Aorta (tissue), 5 donors: ENCODE measurements at places on chromosomes 16 and 17. TPM values are rescaled to one million over a fixed set of nuclear protein-coding genes. Genes with fewer than 3 reads are reported as not detected.
A peak's percentile ranks its signal among the peaks of the same experiment; 100 is the strongest.

GRCh38 chr16:77711775-77712174 is 10.5 kb upstream of the NUDT7 start:
- DNase-seq = no peak

DNA sequence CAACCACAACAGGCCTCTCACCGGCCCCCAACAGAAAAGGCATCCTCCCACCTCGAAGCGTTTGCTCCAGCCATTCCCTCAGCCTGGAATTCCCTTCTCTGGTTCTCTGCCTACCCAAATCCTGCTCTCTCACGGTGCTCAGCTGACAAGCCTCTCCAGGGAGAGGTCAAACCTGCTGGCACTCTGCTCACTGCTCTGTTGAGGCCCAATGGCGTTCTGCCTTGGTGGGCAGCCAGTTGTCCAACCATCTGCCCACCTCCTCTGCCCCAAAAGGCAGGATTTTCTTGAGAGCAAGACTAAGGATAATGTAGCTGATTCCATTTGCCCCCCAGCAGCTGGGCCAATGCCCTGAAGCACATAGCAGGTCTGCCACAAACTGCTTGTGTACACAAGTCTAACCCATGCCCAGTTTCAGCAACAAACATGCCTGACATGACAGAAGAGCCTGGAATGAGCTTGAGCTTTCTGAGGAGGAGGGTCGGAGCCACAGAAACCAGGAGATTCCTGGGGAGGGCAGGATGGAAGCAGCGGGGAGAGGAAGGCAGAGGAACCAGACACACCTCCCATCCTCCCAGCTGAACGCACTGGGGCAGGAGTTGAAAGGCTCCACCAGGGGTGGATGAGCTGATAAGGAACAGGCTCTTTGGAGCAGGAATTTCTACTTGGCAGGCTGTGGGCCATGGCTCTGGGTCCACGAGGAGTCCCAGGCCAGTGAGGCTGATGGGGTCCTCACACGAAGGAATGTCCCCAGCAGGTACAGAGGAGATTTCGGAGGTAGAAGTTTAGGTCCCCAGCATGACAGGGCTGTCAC is 23.9 kb downstream of the ARHGAP27 start:
- no peak for DNase-seq

SKAP1 gene
- total RNA-seq = 0.84 TPM

- DNase-seq = peak; percentile 56
Observed at GRCh38 chr17:17361867-17362539, 58.8 kb downstream of the NT5M start.

GRCh38 chr17:80262291-80262690 is 1.6 kb downstream of the RNF213 start:
- DNase-seq = no peak

SHISA6 gene
- total RNA-seq = 0.13 TPM

DNA sequence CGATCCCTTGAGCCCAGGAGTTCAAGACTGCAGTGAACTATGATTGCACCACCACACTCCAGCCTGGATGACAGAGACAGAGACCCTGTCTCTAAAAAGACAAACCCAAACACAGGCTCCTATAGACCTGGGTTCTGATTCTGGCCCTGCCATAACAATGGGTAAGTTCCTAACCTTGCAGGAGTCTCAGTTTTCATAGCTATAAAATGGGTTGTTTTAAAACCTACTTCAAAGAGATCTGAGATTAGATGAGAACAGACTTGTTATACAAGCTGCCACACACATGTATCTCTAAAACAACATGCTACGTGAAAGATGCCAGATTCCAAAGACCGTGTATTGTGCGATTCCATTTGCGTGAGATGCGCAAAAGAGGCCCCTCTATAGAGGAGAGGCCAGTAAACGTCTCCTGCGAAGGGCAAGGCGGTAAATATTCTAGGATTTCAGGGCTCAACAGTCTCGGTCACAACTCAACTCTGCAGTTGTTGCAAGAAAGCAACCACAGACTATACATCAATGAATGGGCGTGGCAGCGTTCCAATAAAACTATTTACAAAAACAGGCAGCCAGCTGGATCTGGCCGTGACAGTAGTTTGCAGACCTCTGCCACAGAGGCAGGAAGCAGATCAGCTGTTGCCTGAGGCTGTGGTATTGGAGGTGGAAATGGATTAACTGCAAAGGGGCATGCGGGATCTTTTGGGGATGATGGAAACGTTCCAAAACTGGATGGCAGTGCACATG is 5.9 kb downstream of the CORO7 start:
- no peak for DNase-seq

LAT gene
- 17.8 TPM for total RNA-seq

TEDC2 gene
- total RNA-seq = 0.62 TPM

- DNase-seq = no peak
Observed at GRCh38 chr16:52597772-52598483, 51.0 kb upstream of the TOX3 start.

- DNase-seq = no peak
Observed at GRCh38 chr16:8656376-8656775, 18.0 kb upstream of the ABAT start.

GRCh38 chr17:49975531-49975930 is 6.5 kb downstream of the DLX4 start:
- DNase-seq = no peak

DNA sequence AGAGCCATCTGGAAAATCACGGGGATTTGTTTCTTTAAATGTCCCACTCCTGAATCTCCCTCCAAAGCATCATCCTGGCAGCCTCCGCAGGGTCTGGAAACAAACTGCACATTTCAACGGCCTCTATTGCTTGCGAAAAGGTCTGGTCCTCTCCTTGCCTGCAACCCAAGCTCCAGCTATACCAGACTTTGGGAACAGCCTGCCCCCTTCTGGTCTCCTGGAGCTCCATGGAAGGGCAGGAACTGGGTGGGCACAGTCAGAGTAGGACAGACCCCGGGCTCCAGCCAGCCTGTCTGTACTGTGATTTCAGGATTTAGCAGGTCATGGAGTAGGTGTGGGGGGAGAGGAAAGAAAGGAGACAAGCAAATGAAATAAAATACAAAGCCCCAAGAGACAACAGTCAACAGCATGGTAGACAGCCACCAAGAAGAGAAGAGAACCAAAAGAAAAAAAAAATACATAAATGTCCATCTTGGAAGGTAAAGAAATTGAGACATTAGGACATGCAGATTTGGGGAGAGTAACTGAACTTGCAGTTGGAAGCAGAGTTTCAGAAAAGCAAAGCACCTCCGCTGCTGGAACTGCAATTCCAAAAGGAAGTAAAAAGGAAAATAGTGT is 2.7 kb downstream of the XYLT1 start:
- peak; percentile 84 for DNase-seq

PERCC1 gene
- not detected for total RNA-seq

- no peak for DNase-seq
Observed at GRCh38 chr17:37671824-37672547, 28.7 kb upstream of the DDX52 start.

GRCh38 chr17:37292429-37293139 is 83.2 kb upstream of the C17orf78 start:
- no peak for DNase-seq

GRCh38 chr16:69179328-69180010 is 7.5 kb upstream of the SNTB2 start:
- no peak for DNase-seq

DNA sequence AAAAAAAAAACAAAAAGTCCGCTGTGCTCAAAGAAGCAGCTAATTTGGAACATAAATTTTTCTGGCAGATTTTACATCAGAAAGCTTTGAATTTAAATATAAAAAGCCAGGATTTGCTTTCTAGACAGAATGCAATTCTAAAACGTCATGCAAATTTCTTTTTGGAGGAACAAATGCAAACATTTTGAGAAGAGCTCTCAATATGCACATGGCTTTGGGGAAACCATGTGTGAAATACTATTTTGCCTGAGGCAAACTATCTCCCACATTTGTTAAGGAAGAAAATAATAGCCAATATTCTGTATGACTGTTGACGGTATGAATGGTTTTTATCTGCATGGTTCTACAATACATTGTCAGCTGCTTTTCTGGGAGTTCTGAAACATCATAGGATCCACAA is 320.0 kb upstream of the PSMD7 start:
- DNase-seq = no peak

CA4 gene
- total RNA-seq = 6.5 TPM

C17orf78 gene
- not detected for total RNA-seq

SMIM36 gene
- not detected for total RNA-seq

- DNase-seq = no peak
Observed at GRCh38 chr17:65191811-65192740, 54.9 kb downstream of the RGS9 start.

FZD2 gene
- 7.4 TPM for total RNA-seq

DNA sequence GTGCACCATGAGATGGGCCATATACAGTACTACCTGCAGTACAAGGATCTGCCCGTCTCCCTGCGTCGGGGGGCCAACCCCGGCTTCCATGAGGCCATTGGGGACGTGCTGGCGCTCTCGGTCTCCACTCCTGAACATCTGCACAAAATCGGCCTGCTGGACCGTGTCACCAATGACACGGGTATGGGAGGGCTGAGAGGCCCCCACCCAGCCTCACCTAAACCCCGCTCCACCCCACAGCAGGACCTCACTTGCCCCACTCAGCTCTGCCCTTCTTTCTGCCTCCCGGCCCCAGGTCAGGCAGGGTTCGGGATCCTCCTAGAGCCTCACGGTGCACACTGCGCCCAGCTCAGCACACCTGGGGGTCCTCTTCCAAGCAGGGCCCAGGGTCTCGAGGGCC is 5.6 kb downstream of the ACE start:
- DNase-seq = peak; percentile 55

DNA sequence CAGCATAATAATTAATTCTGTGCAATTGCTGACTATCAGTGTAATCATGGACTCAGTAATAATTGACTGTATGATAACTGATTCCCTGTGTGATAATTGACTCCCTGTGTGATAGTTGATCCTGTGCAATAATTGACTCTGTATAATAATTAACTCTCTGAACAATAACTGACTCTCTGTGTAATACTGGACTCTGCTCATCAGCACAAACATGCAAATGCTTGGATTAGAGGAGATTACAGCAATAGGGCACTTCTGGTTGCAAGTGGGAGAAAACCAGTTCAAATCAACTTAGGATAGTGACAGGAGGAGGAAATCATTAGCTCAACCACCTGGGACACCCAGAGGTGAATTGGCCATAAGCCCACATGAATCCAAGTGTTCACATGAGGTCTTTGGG is 582.1 kb downstream of the RBFOX1 start:
- DNase-seq = no peak

DNA sequence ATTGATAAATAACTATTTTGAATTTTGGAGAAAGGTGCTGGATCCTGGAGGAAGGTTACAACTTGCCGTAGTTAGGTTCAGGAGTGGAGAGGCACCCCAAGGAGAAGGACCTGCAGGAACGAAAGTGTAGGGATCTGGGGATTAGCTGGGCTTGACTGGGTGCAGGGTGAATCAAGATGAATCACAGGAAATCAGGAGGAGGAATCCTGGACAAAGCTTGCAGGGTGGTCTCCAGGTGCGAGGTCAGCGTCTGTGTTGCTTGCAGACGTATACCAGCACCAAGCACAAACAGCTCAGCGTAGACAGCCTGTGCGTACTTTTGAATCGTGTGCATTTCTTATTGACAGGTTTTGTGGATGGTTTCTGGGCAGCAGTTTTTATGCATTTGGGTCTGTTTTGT is 144.3 kb downstream of the MSI2 start:
- DNase-seq = no peak

- DNase-seq = peak; percentile 51
Observed at GRCh38 chr16:13036600-13036999, 135.2 kb downstream of the SHISA9 start.

DNA sequence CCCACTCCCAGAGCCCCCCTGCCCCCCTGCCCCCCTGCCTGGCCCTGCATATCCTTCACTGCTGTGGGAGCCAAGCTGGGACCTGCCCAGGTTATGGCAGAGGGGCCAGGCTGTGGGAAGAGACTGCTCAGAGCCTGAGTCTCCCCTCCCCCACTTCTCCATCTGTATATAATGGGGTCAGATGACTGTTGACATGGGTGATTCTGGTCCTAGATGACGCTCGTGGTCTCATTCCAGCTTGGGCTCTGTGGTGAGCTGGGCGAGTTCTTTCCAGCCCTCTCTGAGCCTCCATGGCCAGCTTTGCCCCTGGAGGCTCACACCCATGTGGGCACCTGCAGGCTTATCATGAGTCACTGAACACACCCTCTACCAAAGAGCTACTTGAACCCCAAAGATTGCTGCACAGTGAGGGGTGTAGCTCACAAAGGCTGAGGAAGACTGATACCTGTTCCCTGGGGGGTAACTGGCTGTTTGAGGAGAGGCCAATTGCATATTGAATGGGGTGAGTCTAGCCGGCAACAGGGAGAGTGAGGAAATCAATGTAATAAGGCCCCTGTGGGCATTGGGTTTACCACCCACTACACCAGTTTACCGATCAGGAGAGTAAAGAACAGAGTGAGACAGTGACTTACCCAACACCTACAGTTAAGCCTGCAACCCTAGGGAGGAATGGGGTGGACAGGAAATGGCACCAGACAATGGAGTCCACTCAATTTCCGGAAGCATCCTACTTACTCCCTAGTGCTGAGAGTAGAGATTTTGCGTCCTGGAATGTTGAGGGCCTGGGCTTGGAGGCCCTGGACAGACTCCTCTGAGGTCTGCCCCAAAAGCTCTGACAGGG is 4.2 kb upstream of the SREBF1 start:
- DNase-seq = no peak

NTN3 gene
- 0.42 TPM for total RNA-seq

DNA sequence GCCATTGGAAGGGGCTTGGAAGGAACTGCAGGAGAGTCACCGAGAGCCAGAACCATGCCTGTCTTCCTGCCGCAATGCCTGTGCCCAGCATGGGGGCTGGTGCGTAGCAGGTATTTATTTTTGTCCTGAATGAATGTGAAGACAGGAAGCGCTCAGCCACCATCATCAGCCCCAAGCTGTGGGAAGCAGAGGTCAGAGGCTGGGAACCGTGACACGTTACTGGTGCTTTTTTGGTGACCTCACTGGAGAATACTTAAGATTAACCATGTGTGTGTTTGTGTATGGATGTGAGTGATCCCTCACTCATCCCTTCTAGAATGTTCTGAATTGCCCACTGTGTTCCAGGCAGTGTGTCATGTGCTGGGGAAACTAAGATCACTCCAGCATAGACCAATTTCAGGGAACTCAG is 343.8 kb downstream of the SNX29 start:
- DNase-seq = no peak

- no peak for DNase-seq
Observed at GRCh38 chr17:28334171-28334570, 1.1 kb downstream of the IFT20 start.

DNA sequence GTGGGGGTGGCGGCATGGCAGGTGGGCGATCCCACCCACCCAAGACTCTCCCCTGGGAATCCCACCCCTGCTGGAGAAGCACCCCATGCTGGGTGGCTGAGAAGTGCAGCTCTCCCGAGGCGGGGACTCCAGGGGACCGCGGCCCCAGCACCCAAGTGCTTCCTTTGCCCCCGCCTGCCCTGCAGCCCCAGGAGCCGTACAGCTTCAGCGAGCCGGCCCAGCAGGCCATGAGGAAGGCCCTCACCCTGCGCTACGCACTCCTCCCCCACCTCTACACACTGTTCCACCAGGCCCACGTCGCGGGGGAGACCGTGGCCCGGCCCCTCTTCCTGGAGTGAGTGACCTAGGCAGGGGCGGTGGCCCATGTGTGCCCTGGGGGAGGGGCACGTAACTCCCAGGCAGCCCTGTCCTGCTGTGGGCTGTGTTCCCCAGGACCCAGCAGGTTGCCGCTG is 11.7 kb downstream of the GAA start:
- no peak for DNase-seq

IKZF3 gene
- total RNA-seq = 2.8 TPM
